ENCODE measurements at places on chromosomes 3 and 15.

DNA sequence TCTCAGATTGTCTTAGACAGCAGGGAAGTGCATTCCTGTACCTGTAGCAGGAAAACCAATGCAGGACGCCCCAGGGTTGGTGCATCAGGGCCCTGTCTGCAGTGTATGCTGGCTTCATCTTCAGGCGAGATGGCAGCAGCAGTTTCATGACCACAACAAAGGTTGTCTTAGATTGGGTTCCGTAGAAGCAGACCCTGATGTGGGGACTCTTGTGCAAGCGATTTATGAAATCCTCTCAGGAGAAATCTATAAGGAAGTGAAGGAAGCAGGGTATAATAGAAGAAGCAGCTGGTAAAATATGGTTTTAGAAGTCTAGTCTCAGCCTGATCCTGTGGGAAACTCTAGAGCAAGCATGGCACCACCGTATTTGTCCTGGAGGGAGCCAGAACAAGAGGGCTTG, 25.0 kb downstream of the DNAH1 start:
- DNase-seq, result no peak

DNA sequence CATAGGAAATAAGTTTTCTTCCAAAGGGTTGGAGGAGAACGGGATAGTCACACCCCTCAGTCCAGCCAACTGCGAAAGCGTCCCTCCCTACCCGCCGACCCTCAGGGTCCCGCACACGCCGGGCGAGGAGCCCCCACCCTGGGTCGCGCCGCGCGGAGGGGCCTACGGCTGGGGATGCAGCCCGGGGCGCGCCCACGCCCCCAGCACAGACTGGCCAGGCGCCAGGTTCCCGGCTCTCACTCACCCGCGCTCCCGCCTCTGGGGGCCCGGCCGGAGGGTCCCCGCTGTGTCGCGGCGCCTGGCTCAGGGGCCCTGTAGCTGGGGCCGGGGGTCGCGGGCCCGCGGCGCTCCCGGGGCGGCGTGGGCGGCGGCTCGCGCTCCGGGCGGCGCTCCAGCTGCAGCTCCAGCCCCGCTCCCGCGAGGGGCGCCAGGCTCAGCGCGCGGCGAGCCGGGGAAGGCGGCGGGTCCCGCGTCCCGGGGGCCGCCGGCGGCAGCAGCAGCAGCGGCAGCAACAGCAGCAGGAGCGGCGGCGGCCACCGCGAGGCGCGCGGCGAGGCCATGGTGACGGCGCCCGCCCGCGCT, 375 bp downstream of the HEG1 start:
- DNase-seq, result no peak

- no peak for DNase-seq
Observed at GRCh38 chr15:32870240-32871033, 152.6 kb downstream of the GREM1 start.

GRCh38 chr3:133274477-133274876, 125.4 kb upstream of the BFSP2 start:
- no peak for DNase-seq

- no peak for DNase-seq
Observed at GRCh38 chr3:127707851-127708411, 35.2 kb downstream of the ABTB1 start.

GRCh38 chr15:56460071-56460470, 4.9 kb downstream of the MNS1 start:
- no peak for DNase-seq

DNA sequence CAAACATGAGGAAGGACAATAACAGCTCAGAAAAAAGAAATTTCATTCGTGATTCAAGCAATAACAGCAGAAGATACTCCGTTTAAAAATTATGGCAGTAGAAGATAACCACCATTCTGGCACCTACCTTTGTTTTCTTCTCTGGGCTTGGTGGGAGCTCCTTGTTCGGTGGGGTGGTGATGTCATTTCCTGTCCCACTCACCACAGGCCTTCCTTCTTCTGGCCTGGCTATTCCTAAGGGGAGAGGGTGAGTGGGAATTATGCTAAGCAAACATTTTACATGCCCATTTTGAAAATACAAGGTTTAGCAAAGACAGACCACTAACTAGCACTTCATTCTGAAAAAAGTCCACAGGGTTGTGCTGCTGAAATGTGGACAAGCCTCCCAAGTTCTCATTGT, 74.4 kb downstream of the DHX30 start:
- DNase-seq, result no peak

GRCh38 chr3:85090495-85090894, 131.7 kb downstream of the CADM2 start:
- no peak for DNase-seq

- no peak for DNase-seq
Observed at GRCh38 chr3:88131695-88132094, 18.1 kb upstream of the C3orf38 start.

GRCh38 chr3:78634316-78634715, 1133.5 kb downstream of the ROBO1 start:
- no peak for DNase-seq

- DNase-seq, result no peak
Observed at GRCh38 chr3:46844397-46844796, 18.8 kb downstream of the MYL3 start.

GRCh38 chr15:70316059-70316600, 218.4 kb upstream of the TLE3 start:
- no peak for DNase-seq

- no peak for DNase-seq
Observed at GRCh38 chr15:75750261-75751050, 37.8 kb upstream of the CSPG4 start.

DNA sequence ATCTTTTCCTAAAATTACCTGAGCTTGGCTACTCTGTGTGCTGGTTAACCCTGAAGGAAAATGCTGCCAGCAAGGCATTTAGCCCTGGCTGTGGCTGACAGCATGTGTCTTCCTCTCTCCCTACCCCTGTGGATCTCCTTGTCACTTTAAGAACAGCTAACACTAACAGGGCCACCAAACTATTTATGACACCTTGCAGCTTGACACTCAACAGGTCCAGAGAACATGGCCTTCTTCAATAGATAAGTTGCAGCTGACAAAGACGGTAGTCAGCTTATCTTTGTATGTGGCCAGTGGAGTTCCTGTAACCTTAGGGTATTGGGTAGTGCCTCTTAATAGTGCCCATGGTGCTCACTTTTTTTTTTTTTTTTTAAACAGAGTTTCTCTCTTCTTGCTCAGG, 32.0 kb upstream of the COPB2 start:
- DNase-seq, result no peak

DNA sequence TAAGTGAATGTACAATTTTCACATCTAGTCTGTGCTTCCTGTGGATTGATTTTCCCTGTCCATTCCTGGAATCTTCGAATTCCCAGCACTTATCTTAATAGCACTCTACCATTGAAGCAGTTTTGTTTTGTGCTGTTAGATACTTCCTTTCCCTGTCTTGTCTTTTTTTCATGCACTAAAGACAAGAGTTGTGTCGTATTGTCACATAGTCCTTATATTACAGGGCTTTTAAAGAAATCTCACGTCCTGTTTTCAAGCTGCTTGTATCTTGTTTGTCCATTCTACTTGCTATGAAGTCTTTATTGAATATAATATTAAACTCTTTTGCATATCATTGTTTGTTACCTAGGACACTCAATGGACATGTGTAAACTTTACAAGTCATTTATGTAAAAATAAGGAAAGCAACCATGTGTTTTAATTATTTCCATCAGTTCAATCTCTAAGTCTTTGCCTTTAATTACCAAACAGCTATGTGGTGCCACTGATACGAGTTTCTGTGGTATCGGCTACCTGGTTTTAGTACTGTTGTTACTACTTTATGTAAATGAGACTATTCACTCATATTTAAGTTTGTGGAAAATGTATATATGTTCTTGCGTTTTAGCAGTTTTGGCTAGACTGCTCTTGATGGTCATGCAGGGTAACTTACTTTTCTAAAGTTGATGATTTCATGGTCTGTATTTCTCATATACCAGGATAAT, 10.3 kb downstream of the PIK3CA start:
- no peak for DNase-seq

DNA sequence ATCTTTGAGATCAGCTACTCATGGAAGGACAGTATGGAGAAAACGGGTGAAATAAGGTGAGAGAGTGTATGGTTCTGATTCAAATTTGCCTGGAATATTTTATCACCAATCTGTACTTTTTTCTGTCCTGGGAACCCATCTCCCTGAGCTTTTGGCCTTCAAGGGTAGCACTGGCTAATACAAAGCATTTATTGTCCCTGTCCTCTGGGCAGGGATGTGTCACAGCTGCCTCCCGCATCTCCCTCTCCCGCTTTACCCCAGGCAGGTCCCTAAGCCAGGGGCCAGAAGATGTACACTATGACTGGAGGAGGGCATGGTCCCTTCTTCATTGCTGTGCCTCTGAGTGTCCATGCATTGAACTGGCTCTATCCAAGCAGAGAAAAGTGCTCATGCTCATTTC, 201.7 kb upstream of the CHRNA7 start:
- no peak for DNase-seq

DNA sequence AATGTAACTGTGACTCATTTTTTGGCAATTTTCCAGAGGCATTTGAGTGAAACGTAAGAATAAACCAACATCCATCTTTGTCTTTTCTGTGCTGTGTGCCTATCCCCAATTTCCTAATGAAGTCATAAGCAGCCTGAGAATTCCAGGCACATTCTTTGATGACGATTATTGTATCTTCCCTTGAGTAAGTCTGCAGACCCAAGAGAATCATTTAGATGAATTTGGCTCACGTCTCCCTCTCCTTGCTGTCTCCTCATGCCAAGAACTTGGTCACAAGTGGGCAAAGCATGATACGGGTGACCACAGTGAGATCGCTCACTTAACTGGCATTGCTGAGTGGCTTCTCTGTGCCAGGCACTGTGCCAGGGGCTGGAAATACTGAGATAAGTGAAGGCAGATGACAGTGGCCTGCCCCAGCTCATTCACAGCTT, 384.5 kb upstream of the IL12A start:
- no peak for DNase-seq

DNA sequence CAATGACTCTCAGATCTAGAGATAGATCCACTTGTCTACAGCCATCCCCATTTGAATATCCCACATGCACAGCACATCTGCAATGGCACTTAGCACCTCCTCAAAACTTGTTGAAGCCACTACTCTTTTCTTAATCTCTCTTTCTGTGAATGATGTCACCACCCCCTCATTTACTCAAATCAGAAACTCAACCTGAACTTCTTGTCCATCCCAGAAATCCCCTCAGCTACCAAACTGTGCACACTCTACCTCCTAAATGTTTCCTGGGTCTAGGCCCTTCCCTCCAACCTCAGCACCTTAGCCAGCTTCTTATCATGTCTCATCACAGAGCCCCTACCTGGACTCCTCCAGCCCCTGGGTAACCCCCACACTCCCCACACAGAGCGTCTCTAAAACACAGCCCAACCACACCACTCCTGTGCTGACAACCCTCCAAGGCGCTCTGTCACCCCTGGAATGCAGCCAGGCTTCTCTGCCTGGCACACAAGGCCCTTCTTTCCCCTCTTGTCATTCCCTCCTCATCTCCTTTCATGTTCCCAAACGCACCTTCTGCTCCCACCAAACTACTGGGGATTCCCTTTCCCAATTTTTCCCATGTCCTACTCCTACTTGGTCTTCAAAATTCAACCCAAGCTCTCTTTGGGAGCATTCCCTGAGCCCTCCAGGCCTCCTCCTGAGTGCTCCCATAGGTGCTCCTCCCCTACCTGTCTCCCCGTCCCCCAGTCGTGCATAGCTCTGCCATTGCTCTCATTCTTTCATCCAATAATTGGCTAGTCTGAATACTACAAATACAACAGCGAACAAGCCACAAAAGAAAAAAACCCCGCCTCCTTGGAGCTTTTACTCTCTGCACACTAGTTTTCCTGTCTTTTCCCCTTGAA, 39.8 kb upstream of the ZBTB38 start:
- DNase-seq, result no peak

- no peak for DNase-seq
Observed at GRCh38 chr15:52803467-52804306, 13.6 kb upstream of the ONECUT1 start.

DNA sequence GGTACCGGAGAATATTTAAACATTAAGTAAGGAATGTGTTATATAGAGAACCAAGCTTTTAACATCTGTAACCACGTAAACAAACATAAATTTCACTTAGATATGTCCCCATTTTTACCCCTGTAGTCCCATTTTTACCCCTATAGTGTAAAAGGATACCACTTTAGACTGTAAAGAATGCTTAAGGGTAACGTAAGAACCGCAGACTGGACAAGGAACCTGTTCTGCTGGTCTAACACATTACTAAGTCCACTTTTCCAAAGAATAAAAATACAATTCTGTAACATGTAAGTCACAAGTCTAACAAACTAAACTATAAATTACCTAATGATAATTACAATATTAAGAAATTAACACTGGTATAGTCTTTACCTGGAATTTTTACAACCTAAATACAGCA, 2.9 kb downstream of the SLC12A6 start:
- DNase-seq, result no peak

DNA sequence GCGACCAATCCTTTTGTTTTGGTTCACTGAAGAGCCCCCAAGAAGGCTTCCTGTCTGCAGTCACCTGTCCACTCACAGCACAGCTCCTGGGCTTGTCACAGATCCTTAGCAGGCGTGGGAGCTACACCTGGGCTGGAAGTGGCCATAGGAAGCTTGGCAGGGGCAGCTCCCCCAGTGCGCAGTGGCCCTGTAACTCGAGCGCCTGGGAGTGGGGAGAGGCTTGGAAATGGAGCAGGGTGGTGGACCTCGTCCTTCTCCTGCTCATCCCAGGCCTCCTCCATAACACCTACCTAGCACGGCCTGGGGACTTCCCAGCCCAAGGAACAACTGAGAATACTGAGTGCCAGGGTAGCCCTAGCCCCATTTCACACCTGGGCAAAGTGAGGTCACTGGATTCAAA, 19.3 kb upstream of the TGM5 start:
- no peak for DNase-seq

DNA sequence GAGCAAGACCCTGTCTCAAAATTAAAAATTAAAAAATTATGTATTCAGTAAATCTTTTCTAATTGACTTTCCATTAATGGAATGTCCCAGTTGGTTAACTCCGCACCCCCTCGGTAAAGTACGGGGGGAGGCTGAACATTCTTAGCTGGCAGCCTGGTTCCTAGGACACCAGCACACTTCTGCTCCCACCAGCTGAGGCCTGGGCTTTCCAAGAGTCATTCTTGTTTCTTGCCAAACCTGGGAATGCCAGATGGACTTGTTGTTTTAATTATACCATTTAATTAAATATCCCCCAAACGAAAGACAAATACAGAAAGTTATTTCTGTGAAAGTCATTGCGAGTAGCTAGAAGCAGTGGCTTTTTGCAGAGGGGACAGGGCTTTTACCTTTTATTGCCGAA, 179.4 kb downstream of the VGLL4 start:
- DNase-seq, result no peak

Measured in T-helper 1 cell (primary cell).